Activated CD8-positive, alpha-beta memory T cell treated with anti-CD3 and anti-CD28 coated beads, Interleukin-2, amount 50 U/mL, for 4 hours (primary cell): ENCODE measurements at places on chromosomes 11 and 22.

DNA sequence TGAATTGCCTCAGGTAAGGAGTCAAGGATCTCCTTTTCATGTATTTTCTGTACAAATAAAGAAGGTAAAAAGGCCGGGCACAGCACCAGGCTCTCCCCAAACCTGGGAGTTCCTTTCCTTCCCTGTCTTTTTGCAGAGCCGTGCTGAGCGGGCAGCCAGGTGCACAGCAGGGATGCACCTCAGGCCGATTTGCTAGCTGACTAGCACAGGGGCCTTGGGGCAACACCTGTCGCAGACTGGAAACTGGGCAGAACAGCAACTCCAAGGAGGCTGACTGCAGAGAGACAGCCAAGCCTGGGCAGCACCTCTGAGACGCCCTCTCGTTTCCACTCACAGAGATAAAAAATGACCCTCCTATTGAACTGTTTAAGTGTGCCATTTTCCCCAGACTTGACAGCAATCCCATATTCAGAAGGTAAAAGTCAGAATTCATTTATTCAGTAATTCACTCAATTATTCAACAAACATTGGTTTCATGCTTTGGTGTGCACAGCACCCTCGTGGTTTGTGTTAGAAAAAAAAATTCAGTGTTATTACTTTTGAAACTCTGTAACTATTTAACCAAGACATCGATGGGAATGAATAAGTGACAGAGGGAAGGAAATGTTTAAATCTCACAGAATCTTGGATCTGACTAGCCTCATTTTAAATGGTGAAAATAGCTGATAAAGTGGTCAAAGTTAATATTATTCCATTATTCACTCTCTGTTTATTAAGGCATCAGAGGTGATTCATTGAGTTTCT, 120.9 kb downstream of the GALNT18 start:
- no peak for DNase-seq

DNA sequence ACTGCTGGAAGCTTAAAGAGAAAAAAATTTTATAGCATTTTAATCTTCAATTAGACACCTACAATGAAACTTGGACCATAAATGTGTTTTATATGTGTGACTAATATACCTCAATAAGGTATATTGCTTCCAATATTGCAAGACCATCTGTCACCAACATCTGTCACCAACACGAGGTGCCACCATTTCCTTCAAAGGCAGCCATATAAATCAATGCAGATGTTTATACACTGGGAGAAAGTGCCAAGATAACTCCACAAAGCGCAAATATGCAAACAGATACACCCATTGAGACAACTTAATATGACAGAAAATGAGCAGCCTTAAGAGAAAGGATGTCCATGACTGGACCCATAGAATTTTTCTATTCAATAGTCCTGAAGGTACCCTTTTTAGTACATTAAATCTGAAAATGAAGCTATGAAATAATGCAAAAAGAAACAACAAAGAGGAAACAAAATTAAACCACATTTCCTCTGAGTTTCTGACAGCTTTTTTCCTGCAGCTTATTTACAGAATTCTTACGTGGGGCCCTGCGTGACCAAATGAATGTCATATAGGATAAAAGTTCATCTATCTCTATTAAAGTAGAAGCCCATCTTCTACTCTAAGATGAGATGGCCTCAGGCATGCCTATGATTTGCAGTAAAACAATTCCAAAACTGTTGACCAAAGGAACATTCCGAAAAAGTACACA, 12.5 kb downstream of the MPZL3 start:
- DNase-seq: no peak

- DNase-seq: no peak
Observed at GRCh38 chr11:115530752-115531151, 26.5 kb upstream of the CADM1 start.

GRCh38 chr11:67389477-67389876, 2.3 kb upstream of the RAD9A start:
- DNase-seq: peak; percentile 61

DNA sequence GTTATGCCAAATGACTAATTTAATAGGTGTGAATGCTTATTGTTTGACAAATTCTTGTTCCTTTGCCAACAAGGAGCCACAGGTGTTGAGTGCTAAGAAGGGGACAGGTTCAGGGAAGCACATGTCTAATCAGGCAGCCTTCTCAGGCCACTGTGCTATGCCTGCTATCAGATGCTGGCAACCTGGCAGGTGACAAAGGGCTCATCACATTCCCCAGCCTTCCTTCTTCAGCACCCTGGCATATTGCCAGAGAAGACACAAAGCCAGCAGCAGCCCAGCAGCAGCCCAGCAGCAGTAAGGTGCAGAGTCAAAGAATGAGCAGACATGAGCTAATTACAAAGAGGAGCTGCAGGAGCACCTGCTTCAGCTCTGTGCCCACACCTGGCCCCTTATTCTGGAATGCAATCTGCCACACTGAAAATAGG, 68.2 kb downstream of the GUCY1A2 start:
- DNase-seq: no peak

DNA sequence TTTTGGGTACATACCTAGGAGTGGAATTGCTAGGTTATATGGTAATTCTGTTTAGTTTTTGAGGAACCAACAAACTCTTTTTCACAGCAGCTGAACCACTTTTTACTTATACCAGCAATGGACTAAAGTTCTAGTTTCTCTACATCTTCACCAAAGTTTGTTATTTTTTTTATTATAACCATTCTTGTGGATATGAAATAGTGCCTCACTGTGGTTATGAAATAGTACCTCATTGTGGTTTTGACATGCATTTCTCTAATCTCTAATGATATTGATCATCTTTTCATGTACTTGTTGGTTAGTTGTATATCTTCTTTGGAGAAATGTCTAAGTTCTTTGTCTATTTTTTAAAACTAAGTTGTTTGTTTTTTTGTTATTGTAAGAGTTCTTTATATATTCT, 27.2 kb downstream of the STIM1 start:
- DNase-seq: no peak

DNA sequence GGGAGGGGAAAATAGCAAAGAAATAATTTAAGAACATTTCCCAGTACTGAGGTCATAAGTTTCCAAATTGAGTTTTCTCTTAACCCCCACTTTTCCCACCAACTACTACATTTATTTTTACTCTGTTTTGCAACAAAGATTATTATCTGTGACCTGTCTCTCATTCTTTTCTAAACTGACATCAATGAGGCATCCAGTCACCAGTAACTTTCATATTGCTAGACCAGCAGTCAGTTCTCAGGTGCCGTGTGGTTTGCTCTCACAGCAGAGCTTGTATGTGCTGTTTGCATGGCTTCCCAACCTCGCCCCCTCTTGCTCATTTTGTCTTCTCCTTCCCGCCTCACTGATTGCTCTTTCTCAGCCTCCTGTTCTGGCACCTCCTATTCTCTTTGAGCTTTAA, 1091.3 kb downstream of the TBC1D22A start:
- DNase-seq: no peak

GRCh38 chr22:22200569-22201184, 43.9 kb upstream of the VPREB1 start:
- no peak for DNase-seq

- no peak for DNase-seq
Observed at GRCh38 chr11:19241260-19242178, 774 bp upstream of the E2F8 start.

- no peak for DNase-seq
Observed at GRCh38 chr22:42970029-42970428, 44.9 kb downstream of the PACSIN2 start.

DNA sequence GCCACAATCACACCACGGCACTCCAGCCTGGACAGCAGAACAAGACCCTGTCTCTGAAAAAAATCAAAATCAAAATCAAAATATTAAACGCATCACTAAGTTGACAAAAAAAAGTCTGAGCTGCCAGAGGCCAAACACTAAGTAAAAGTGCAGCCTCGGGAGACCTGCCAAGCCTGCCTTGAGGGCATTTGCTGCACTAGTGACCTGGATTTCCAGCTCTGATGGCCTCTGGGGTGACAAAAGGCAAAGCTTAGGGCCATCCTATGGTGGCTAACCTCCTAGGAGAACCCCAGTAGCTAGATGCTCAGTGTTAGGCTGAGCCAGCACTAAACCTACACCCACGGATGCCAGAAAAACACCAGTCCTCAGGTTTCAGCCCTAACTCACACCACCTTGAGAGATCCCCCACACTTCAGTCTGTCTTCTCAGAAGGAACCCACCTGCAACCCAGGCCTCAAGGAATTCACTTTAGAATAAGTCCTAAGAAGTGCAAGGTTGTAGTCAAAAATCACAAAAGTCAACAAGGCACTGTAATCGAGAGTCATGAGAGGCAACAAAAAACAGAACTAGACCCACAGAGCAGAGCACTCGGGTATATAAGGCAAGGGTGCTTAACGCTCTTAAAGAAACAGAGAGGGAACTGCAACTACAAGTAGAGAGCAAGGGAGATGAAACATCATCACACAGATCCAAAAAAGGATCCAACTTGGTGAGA, 28.6 kb downstream of the GNB1L start:
- no peak for DNase-seq

DNA sequence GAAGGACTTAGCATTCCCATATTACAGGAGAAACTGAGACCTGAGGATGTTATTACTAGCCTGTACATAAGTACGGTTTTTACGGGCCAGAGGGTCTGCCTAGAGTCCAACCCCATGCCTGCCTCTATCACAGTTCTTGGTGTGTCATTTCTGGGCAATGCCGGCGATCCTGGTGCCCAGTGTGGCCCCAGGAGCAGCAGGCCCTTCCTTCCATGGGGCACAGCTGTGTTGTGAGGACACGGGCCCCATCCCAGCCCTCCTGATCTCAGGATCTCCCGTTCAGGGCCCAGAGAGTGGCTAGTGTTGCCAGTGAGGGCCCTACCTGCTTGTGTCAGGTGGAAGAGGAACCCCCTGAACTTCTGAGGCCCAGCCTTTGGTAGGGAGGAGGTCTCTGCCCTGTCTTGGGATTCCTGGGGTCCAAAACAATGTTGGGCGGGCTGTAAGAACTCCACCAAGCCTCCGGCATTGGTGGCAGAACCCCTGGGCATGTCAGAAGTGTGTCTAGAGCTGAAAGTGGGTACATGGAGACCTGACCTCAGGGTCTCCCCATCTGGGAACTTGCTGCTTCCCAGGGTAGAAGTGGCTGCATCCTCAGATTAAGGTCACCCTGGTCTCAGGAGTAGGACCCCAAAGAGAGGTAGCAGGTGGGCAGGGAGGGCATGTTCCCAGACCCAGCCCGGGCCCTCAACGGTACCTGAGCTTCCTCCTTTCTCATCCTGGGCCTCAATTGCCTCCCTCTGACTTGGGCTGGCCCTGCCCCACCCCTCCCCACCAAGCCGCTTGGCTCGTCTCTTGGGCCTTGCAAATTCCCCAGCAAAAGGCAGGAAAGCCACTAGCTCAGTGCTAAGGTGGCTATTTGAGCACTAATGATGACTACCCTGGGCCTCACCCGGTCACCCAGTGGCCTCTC, 74.6 kb upstream of the KCNQ1OT1 start:
- DNase-seq: peak; percentile 8
